GM23248 (cell line): ENCODE measurements at places on chromosomes 3 and 15. TPM values are rescaled to one million over a fixed set of nuclear protein-coding genes. Genes with fewer than 3 reads are reported as not detected.

GRCh38 chr3:182007441-182007840, 295.7 kb downstream of the SOX2 start:
- H3K36me3 ChIP-seq: no peaks in the 10 kb centered on the region
- no peaks in the 10 kb centered on the region for H3K27me3 ChIP-seq
- H3K4me1 ChIP-seq: no peaks in the 10 kb centered on the region
- H3K4me3 ChIP-seq: no peak overlapping the region
- DNase-seq: no peak

- DNase-seq: peak; percentile 58
- H3K27ac ChIP-seq: peak overlapping the region; percentile 99
- peaks cover 56% of the 10 kb centered on the region for H3K4me1 ChIP-seq
- H3K27me3 ChIP-seq: no peaks in the 10 kb centered on the region
- H3K36me3 ChIP-seq: no peaks in the 10 kb centered on the region
- H3K4me3 ChIP-seq: no peak overlapping the region
Observed at GRCh38 chr15:40342416-40343320, 1.9 kb upstream of the CCDC9B start.

GOLGA8S gene
- 0.11 and 0.13 TPM in 2 replicates for total RNA-seq

- H3K4me1 ChIP-seq: no peaks in the 10 kb centered on the region
- no peak overlapping the region for H3K27ac ChIP-seq
- H3K27me3 ChIP-seq: no peaks in the 10 kb centered on the region
- DNase-seq: no peak
- peaks cover 39% of the 10 kb centered on the region for H3K36me3 ChIP-seq
- H3K4me3 ChIP-seq: no peak overlapping the region
Observed at GRCh38 chr3:149055575-149055974, 30.8 kb downstream of the HLTF start.

- H3K27ac ChIP-seq: peak overlapping the region; percentile 70
- DNase-seq: no peak
- H3K36me3 ChIP-seq: no peaks in the 10 kb centered on the region
- H3K4me1 ChIP-seq: peaks cover 19% of the 10 kb centered on the region; the same call in 1 of the 2 replicates
- peak overlapping the region; percentile 74 for H3K4me3 ChIP-seq
- no peaks in the 10 kb centered on the region for H3K27me3 ChIP-seq
Observed at GRCh38 chr15:41659855-41660234, 360 bp upstream of the MGA start.

ASB14 gene
- not detected in 2 replicates for total RNA-seq
